ENCODE measurements at places on chromosomes 7 and 10. TPM values are rescaled to one million over a fixed set of nuclear protein-coding genes. Genes with fewer than 3 reads are reported as not detected.
A peak's percentile ranks its signal among the peaks of the same experiment; 100 is the strongest.

- DNase-seq: peak; percentile 48
Observed at GRCh38 chr7:150428671-150429451, 21.6 kb upstream of the GIMAP8 start.

DNA sequence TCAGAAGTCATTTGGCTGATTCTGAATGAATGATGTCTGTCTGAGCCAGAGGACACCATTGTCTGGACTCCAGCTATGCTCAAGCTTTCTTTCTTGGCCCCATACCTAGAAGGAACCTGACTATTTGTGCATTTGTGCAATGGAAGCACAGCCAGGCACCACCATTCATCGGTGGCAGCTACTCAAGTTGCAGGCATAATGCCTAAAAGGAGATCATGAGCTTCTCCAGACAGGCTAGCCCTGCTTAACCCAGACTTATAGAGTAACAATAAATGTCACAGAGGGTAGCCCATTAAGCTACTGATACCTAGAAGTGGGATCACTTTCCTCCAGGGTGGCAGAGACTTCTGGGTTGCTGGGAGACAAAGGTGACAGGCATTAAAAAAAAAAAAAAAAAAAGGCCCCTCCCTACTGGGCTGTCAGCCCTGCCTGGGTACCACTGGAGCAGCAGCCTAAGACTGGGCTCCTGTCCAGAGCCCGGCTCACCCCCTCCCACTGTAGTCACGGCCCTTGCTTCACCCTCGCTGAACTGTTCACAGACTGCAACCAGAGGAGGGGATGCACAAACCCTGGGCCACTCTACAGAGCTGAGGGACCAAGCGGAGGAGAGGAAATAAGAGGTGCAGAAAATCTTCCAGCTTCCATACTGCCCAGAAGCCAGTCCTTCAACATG, 75.4 kb upstream of the ATP6V0A4 start:
- DNase-seq: no peak

GRCh38 chr10:111473361-111473760, 396.5 kb downstream of the ADRA2A start:
- DNase-seq: no peak

DNA sequence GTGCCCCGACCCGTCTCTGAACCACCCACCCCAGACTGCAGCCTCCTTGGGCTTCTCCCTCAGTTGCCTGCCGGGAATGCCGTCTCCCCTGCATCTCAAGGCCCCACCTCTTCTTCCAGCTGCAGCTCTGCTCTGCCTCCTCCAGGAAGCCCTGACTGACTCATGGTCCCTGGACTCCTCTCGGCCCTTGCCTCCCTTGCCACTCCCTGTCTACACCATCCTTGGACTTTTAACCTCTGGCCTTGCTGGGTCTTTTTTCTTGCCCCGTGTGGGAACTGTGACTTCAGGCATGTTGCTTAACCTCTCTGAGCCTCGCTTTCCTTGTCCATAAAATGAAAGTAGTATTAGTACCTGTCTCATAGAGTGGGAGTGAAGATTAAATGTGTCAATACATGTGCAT, 56.3 kb downstream of the C10orf105 start:
- no peak for DNase-seq

GRCh38 chr10:115129752-115130151, 36.6 kb downstream of the ATRNL1 start:
- DNase-seq: no peak

DNA sequence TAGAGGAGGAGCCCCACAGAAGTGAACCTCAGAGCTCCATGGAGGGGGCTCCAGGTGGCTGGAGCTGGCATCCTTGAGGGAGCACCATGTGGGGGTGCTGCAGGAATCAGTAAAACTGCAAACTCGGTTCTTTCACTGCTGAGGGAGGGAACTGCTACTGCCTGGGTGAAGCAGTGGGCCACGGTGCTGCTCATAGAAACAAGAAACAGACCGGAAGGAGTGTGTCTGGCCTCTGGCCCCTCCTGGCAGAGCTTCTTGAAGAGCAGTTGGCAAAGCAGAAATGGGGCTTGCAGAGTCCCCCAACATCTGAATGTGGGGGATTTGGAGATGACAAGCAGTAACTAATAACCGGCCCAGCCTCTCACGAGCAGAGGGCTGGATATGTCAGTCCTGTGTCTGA, 23.8 kb downstream of the TACC2 start:
- no peak for DNase-seq

DNA sequence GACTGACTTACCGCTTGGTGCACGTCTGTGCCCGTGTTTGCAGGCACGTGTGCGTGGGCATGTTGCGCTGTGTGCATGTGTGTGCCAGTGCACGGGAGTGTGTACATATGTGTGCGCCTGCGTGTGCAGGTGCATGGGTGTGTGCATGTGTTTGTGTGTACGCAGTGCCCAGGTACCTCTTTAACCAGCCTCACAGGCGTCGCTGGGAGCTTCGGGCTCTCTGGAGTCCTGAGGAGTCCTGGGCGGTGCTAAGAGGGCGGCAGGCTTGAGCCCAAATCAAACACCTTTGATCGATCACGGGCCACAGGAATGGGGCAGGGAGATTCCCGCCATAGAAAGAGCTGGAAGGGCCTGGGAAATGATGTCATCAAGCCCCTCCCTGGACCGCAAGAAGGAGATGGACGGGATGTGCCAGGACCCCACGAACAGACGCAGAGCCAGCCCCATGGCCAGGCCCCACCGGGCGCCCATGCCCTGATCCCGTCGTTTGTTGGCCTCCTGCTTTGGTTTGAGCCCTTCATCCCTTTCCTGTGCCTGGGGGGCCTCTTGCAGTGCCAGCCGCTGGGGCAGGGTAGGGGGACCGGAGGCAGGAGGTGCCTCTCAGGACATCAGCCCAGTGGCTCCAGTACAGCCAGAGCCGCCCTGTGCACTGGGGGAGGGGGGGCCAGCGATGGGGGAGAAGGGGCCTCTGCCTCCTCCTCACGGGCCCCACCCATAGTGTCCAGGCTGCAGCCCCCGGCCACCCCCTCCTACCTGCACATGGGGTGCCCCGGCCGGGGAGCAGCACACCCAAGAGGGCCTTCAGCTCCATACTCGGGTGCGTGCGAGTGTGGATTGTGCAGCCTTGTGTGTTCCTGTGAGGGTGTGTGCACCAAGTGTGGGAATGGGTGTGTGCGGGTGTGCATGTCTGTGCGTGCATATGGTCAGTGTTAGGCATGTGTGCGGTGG, 5.8 kb downstream of the KNDC1 start:
- no peak for DNase-seq

DNA sequence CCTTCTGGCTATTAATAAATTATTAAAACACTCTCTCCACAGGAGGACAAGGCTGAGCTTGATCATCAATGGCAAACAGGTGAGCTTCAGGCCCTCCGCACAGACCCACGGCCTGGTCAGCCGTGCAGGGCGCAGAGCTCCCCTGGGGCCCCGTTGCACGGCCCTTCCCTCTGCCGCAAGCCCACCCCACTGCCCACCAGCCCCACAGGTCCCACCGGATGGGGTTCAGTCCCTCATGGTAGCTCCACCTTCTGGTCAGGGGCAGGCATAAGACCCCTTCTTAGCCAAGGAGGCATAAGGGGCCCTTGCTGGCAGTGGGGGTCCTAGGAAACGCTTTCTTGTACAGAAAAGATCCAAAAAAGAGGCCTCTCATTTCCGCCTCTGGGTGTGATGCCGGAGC, 84.6 kb downstream of the MAD1L1 start:
- DNase-seq: no peak

GRCh38 chr7:158814637-158815036, 14.7 kb downstream of the ESYT2 start:
- peak; percentile 74 for DNase-seq

DNA sequence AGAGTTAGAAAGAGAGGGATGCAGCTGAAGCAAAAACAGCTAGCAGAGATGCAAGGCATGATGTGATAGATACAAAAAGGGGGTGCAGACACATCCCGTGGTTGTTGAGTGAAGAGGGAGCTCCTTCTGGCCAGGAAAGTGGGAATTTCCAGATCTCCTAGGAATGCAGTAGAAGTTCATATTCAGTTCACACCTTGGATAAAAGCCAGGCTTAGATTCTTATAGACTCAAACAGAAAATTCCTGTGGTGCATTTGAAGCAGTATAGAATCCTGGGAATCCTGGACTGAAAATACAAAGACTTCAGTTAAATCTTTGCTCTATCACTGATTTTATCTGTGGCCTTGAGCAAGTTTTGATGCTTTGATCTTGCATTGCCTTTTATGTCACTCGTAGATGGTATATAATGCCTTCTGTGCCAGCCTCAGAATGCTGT, 33.9 kb downstream of the SGPL1 start:
- no peak for DNase-seq

The MMD2 gene
- total RNA-seq: not detected

GRCh38 chr7:140671966-140672365, 779 bp upstream of the ADCK2 start:
- no peak for DNase-seq

- no peak for DNase-seq
Observed at GRCh38 chr7:96548664-96549063, 161.0 kb downstream of the SEM1 start.

- DNase-seq: no peak
Observed at GRCh38 chr10:21510241-21511094, 15.0 kb downstream of the SKIDA1 start.

GRCh38 chr7:169276-170172, 22.8 kb upstream of the FAM20C start:
- no peak for DNase-seq

GRCh38 chr10:78759456-78760120, 309.2 kb upstream of the ZMIZ1 start:
- DNase-seq: no peak

- no peak for DNase-seq
Observed at GRCh38 chr10:86734207-86734988, 22.0 kb upstream of the BMPR1A start.

DNA sequence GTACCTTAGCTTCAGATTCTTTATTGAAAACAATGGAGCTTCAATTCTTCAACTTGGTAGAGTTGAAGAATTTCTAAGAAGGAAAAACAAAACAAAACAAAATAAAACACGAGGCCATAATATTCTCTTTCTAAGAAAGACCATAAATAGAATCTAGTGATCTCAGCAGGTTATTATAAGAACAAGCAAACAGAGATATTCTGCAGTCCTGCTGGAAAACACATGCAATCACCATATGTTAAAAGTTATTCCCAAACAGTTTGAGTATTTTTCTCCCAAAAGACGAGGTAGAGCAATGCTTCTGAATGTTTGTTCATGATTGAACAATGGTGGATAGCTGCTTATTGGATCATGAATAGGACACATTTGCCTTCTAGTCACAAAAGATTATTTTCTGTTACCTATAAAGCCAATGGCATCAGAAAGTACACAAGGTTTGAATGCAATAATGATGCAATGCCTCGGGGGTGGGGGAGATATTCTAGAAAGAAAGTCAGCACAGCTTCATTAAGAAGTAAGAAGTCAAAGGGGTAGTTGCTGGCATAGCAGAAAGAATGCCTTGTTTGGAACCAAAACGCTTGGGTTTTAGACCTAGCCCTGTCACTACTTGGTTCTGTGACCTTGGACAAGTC, 59.3 kb downstream of the CREB3L2 start:
- DNase-seq: no peak

DNA sequence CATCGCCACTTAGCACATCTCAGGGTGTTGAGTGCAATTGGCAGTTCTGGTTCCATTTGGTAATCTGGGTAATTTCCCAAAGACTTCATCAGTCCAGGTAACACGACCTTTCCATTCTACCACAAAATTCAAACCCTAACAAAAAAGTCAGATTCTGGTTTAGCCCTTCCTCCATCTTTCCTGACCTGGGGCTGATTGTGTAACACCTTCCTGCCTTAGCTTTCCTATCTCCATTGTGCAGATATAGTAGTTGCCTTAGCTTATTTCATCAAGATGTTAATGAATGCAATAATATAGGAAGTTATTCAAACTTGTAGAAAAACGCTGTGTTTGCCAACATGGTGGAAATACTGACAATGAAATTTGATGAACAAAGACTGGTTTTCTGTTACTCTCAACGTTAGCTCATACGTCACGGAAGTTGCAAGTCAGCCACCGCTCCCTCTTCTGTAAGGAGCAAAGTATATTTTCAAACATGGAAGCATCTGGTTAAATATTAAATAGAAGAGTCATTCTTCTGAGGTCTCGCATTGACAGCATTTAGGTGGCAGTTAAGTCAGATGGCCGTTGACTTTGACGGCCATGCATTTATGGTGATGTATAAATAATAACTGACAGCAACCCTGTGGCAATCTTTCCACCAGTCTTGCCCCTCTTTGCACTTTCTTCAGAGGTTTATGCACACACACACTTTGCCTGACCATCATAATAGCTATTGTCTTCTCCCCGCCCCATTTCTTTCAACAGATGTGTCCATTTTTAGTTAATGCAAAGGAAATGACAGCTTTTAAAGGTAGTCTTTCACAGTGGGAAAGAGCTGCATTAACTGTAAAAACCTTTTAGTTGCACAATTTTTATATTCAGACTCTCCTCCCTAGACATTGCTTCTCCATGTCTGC, 205.1 kb upstream of the BMPER start:
- no peak for DNase-seq

GRCh38 chr10:102246261-102246660, 929 bp downstream of the GBF1 start:
- DNase-seq: no peak

DNA sequence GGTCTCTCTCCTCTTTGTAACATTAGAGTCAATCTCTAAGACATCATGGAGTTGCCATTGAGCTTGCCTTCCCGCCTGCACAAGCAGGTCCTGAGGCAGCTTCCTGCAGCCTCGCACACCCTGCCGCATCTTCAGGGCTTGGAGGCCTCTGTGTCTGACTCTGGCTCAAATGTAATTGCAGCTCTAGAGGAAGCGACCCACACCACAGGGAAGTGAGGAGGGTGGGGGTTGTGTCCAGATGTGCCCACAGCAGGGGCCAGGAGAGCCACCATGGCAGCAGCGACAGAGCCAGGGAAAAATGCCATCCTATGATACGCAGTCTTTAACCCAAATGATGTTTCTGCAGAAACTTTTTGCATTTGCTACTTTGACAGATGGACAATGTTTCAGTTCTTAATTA, 216.0 kb upstream of the ZNF32 start:
- no peak for DNase-seq

DNA sequence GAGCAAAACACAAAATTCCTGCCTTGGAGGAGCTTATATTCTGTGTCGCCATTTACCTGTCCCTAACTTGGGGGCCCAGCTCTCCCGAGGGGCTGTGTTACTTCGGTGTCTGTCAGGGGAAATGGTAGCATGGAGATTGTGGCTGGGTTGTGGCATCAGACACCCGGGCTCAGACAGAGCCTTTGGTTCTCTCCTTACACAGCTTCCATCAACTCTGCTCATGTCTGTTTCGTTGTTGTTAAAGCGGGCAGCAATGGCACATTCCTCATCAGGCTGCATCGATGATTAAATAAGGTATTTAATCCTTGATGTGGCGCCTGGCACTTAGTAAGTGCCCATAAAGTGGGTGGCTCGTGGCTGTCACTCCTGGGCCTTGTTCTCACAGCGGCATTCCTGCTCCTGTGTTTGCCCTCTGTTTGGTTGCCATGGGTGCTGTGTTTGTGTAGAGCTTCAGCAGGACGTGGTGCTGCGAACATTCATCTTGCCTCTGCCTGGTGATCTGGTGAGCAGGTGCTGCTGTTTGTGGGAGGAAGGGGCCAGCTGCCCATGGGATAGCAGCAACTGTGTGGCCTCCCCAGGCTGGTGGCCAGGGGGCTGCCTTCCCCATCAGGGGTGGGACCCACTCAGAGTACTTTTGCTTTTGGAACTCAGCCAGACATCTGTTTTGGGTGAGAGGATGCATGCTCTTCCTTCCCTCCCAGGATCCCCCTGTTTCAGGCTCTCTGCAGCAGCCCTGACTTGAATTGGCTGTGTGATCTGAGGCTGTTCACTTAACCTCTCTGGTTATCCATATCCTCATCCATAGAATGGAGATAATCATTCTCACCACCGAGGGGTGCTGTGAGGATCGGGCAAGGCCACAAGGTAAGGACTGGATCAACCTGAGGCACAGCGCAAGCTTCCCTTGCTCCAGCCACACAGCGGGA, 207.2 kb upstream of the SVIL start:
- DNase-seq: no peak
